Epithelial cell of alveolus of lung (primary cell): ENCODE measurements at places on chromosomes 3 and 15. TPM values are rescaled to one million over a fixed set of nuclear protein-coding genes. Genes with fewer than 3 reads are reported as not detected.

Gene TIMP4
- total RNA-seq, result 4.9 and 15.6 TPM in 2 replicates

Gene MOBP
- total RNA-seq, result not detected in 2 replicates

Gene SOX2
- total RNA-seq, result under 0.01 TPM in 1 of 2 replicates, not detected in the other

Gene CADPS
- 1.9 and 5.6 TPM in 2 replicates for total RNA-seq

Gene ROPN1
- total RNA-seq, result not detected in 2 replicates

Gene ANKRD34C
- not detected in 2 replicates for total RNA-seq

Gene PLSCR5
- not detected in 2 replicates for total RNA-seq

Gene ZDHHC23
- 0.39 TPM in 1 of 2 replicates, not detected in the other for total RNA-seq
